Stimulated activated CD8-positive, alpha-beta memory T cell treated with anti-CD3 and anti-CD28 coated beads, Interleukin-15, amount 100 ng/mL, for 1 hour (primary cell): ENCODE measurements at places on chromosomes 1 and 21.

DNA sequence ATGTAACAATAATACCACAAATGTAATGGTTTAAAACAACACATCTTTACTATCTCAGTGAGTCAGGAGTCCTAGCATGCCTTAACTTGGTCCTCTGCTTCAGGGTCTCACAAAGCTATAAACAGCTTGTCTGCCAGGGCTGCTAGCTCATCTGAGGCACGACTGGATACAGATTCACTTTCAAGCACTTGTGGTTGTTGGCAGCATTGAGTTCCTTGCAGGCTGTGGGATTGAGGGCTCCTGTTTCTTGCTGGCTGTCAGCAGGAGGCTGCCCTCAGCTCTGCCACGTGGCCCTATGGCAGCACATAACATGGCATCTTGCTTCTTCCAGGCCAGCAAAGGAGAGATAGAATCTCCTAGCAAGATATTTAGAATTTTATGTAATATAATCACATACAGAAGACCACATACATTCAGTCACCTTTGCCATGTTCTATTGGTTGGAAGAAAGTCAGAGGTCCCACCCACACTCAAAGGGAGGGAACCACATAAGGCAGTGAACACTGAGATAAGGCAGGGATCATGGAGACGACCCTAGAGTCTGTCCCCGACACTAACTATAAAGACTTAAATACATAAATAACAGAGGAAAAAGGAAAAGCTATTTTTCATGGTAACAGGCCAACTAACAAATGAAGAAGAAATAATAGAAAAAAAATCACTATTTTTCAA, 18.9 kb upstream of the IPP start:
- DNase-seq, result no peak

GRCh38 chr1:25573591-25573930, 30.2 kb downstream of the LDLRAP1 start:
- DNase-seq, result no peak

- no peak for DNase-seq
These were observed 339 bp downstream of the PTGS2 start for GRCh38 chr1:186679924-186680244.

DNA sequence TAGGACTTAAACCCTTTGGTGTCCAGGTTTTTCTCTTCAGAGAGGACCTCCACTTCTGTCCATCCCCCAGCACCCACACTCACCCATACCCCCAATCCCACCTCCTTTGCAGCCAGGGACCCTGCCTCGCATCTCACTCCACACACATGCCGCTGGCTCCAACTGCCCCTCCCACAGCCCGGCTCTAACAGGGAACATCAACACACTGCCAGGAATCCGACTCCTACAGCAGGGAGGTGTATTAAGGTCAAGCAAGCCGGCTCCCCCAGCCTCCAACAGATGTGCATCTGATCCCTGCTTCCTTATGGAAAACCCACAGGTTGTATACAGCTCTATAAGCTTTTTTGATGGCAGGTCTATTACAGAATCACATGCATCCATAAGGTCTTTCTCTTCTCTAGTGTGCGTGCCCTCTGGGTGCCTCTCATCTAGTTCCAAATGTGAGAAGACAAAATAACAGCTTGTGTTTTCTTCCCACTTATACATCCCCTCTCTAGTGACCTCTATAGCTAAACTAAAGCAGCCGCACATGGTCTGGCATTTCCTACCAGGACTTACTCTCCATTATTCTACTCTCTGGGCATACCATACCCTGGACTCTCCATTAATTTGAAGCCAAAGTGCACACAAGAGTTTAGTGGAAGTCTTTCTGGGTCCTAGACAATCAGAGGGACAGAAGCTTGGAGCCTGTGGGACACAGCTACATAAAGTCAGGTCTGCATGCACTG, 16.3 kb downstream of the PIK3C2B start:
- no peak for DNase-seq

DNA sequence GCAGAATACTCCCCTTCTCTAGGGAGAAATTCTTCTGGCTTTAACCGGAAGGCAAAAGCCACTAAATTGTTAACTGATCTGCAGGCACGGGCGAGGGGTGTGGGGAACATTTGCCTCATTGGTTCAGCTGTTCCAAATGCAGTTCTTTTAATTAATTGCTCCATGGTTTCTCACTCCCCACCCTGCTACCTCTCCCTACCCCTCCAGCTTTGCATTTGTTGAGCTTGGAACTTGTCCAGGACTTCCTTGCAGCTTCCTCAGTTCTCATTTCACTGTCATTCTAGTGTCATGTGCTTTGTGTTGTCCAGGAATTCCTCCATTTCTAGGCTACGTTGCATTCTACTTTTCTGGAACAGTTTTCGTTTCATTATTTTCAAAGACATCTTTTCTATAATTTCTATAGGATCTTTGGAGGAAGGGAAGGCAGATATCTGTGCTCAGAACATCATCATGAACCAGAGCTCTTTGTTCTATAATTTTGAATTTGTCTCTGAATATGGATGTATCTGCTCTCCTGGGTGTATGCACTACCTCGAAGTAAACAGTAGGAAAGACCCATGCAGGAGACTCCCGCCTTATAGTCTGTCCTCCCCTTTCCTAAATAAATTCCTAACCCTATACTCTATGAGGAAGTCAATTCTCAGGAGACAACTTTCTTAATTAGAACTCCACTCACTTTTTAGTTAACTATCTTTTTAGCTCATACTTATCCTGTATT, 132.4 kb upstream of the LMO4 start:
- DNase-seq, result no peak

DNA sequence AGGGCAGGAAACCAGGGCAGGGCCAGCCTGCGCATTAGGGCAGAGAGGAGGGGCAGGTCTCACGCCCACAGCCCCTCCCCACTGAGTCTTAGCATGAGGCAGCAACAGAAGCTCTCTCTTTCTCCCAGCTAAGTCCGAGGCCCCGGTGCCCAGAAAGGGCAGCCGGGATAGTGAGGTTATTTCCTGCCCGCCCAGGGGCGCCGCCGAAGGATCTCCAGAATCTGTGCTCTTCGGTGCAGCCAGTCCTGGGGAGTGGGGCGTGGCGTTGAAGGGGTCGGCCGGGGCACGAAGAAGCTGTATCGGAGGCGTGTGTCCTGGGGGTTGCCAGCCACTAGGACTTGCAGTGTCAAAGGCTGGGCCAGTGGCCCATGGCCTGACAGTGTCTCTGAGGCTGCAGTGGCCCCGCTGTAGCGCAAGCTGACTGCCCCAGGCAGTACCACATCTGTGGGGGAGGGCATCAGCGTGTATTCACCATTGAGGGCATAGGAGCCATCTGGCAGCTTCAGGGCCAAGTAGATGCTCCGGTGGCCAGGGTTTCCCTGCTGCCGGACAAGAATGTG, 7.8 kb downstream of the ADAMTS4 start:
- no peak for DNase-seq

DNA sequence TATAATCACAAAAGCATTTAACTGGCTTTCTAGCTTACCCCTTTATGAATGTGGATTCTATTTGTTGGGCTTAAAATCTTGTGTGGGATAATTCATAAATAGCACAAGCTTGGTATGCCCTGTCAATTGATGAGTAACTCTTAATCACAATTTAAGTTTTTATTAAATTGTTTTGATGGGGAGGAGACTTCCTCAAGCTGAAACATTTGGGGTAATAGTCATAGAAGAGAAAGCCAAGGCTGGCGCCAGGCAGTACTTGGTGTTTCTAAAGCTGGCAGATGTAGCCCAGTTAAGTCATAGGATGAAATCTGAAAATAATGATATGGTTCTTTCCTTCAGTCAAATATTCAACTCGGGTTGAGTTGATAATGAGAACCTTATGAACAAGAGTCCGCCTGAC, 167.2 kb downstream of the FMN2 start:
- no peak for DNase-seq

GRCh38 chr1:2492091-2492490, 16.0 kb downstream of the PLCH2 start:
- DNase-seq, result no peak

GRCh38 chr21:45157932-45158331, 83.6 kb downstream of the ADARB1 start:
- no peak for DNase-seq

GRCh38 chr1:92356956-92357355, 58.1 kb downstream of the RPAP2 start:
- no peak for DNase-seq

GRCh38 chr1:223233410-223234169, 90.5 kb upstream of the TLR5 start:
- DNase-seq, result no peak

- DNase-seq, result no peak
These were observed 3.2 kb downstream of the PTP4A2 start for GRCh38 chr1:31934706-31935629.

- no peak for DNase-seq
These were observed 18.3 kb downstream of the ZNHIT6 start for GRCh38 chr1:85689775-85690404.

DNA sequence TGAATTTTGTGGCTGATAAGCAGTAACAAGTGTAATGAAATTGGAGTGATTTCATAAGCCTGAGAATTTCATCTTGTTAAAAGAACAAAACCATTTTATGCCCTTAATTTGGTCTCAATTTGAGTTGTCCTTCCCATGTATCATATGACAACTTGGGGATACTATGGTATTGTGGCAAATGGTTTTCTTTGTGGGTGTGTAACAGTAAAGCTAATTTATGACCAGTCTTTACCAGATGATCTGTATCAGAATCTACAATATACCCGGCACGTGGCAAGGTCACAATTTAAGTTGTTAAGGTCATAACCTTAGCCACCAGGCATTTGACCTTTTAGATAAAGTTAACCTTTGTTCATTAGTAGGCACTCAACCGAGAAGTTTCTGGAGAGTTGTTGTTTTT, 9.1 kb downstream of the NFIA start:
- no peak for DNase-seq

DNA sequence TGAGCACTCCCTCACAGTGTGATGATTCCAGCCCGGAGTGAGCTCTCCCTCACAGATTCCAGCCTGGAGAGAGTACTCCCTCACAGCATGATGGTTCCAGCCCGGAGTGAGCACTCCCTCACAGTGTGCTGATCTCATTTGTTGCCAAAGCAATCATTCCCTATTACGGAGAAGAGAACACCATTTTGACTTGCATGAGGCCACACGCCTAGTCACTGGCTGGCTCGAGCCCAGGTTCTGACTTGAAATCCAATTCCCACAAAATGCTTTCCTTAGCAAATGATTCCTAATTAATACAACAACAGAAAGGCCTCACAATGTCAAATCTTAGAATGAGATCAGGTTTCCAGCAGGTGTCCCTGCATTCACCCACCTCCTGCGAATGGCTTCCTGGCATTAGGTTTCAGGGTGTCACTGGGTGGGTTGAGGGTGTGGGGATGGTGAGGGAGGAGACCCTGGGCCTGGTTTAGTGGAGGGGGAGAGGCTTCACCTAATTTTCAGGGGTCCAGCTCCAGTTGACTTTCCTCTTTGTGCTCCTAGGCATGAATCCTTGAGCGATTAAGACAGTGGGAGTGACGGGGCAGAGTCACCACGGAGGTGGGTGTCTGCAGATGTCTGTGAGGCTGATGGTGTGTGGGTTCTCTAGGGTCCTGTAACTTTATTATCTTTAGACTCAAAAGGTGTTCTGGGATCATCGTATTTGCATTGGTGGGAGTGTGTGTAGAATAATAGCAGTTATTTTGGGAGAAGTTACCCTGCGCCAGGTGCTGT, 158.5 kb downstream of the KCNJ6 start:
- DNase-seq, result no peak

GRCh38 chr1:101360506-101360905, 123.7 kb downstream of the S1PR1 start:
- DNase-seq, result no peak

DNA sequence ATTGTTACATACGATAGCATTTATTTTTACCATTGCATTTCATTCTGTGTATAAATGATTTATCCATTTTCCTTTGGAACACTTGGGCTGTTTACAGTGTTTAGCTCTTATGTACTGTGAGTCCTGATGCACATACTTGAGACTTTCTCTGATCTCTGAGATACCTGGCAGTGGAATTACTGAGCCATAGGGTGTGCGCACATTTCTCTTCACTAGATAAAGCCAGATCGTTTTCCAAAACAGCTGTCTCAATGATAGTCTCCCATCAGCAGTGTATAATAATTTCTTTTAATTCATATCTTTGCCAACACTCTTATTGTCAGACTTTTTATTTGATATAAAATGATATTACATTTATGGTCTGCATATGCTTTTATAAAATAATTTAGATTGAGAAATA, 66.2 kb downstream of the VPS13D start:
- DNase-seq, result no peak

GRCh38 chr1:222627232-222627631, 9.3 kb downstream of the MIA3 start:
- DNase-seq, result no peak
